Breast epithelium (tissue), 4 donors: ENCODE measurements at places on chromosomes 6 and 20. TPM values are rescaled to one million over a fixed set of nuclear protein-coding genes. Genes with fewer than 3 reads are reported as not detected.

DNA sequence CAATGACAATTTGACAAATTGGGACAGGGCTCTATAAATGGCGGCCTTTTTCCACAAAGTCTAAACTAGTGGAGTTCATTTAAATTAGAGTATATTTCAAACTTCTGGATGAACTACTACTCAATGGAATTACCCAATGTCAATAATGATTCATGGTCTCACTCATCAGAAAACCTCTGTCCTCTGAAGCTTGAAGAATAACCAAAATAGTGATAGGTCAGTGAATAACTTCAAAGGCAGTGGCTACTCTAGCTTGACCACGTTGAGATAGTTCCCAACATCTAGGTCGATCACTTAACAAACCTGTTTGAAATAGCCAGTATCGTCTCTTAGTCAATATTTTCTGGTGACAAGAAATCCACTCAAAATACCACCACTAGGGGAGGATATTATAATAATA lies 197.6 kb downstream of the HDGFL1 start:
- DNase-seq: no peak

The FAM209B gene
- total RNA-seq: not detected

The DLK2 gene
- total RNA-seq: 3.6 TPM

The HDGFL1 gene
- not detected for total RNA-seq

DNA sequence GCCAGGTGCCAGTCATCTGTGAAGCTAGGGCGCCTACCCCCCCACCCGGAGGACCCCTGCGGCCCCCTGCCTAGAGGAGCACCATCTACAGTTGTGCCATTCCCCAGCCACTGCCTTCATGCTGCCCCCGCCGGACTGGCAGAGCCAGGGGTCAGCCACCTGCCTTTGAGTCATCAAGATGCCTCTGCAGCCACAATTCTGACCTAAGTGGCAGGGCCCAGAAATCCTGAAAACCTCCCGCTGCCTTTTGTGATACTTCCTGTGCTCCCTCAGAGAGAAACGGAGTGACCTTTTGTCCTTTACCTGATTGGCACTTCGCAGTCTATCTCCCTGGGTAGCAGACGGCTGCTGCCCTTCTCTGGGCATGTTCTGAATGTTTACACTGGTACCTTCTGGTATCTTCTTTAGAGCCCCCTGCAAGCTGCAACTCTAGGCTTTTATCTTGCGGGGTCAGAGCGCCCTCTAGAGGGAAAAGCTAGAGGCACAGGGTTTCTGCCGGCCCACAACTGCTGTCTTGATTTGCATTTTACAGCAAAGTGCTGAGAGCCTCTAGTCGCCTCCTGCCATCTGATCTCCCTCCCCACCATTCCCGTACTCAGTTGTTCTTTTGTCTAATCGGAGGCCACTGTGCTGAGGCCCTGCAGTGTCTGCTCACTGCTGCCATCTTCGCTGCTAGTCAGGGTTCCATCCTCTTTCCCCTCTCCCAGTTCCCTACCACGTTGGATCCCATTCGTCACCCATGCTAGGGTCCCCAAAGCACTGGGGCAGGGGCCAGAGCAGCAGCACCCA lies 26.9 kb downstream of the SPATA2 start:
- no peak for DNase-seq

The PKIB gene
- 22.3 TPM for total RNA-seq

- no peak for DNase-seq
These were observed 48.1 kb downstream of the CNKSR3 start for GRCh38 chr6:154462425-154462824.

GRCh38 chr20:58293453-58293852 lies 16.1 kb upstream of the RAB22A start:
- no peak for DNase-seq

GRCh38 chr20:15674253-15675060 lies 898.8 kb downstream of the KIF16B start:
- no peak for DNase-seq
